Activated CD8-positive, alpha-beta memory T cell treated with anti-CD3 and anti-CD28 coated beads, Interleukin-2, amount 50 U/mL, for 4 hours (primary cell): ENCODE measurements at places on chromosomes 3 and 15.

GRCh38 chr15:36784098-36784670, 204.8 kb downstream of the CDIN1 start:
- DNase-seq = no peak

DNA sequence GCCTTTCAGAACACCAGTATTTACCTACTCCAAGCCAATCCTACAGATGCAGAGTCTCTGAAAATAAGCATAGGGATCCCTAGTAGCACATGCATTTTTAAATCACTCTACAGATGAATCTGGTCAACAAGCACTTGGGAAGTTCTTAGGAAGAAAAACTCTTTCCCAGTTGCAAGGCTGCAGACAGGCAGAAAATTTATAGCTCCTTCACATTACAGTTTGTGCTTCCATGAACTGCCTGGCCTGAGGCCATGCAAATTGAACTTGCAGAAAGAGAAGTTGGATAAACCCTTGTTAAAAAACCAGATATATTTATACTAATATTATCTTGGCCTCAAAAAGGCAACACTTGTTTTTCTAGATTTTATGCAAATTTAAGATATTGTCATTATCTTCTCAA, 256.9 kb downstream of the EPHA3 start:
- DNase-seq = no peak

GRCh38 chr3:101642441-101642840, 34.5 kb downstream of the ZBTB11 start:
- DNase-seq = no peak

GRCh38 chr15:60172143-60172542, 168.0 kb downstream of the FOXB1 start:
- no peak for DNase-seq

DNA sequence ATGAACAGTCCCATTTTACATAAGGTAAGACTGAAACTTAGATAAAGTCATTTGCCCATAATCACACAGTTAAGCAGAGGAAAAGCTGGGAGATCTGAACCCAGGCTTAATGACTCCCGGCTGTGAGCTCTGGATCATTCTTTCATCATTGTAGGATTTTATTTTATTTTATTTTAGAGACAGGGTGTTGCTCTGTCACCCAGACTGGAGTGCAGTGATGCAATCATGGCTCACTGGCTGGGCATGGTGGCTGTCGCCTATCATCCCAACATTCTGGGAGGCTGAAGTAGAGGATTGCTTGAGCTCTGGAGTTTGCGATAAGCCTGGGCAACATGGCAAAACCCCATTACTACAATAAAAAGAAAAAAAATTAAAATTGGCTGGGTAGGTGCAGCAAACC, 31.2 kb upstream of the RAF1 start:
- no peak for DNase-seq

DNA sequence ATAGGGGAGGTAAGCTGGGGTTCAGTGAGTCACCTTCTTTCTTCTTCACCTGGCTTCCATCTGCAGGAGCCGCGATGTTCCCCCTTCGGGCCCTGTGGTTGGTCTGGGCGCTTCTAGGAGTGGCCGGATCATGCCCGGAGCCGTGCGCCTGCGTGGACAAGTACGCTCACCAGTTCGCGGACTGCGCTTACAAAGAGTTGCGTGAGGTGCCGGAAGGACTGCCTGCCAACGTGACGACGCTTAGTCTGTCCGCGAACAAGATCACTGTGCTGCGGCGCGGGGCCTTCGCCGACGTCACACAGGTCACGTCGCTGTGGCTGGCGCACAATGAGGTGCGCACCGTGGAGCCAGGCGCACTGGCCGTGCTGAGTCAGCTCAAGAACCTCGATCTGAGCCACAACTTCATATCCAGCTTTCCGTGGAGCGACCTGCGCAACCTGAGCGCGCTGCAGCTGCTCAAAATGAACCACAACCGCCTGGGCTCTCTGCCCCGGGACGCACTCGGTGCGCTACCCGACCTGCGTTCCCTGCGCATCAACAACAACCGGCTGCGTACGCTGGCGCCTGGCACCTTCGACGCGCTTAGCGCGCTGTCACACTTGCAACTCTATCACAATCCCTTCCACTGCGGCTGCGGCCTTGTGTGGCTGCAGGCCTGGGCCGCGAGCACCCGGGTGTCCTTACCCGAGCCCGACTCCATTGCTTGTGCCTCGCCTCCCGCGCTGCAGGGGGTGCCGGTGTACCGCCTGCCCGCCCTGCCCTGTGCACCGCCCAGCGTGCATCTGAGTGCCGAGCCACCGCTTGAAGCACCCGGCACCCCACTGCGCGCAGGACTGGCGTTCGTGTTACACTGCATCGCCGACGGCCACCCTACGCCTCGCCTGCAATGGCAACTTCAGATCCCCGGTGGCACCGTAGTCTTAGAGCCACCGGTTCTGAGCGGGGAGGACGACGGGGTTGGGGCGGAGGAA, 2.6 kb downstream of the ISLR2 start:
- no peak for DNase-seq

- DNase-seq = no peak
These were observed 71.4 kb upstream of the ROPN1 start for GRCh38 chr3:124063197-124063909.

DNA sequence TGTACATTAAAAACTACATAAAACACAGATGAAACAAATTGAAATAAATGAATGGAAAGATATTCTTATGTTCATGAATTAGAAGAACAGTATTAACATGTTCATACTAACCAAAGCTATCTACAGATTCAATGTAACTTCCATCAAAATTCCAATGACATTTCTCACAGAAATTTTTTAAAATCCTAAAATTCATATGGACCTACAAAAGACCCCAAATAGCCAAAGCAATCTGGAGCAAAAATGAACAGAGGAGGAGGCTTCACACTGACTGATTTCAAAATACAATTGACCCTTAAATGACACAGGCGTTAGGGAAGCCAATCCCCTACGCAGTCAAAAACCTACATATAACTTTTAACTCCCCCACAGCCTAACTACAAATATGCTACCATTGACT, 39.4 kb downstream of the KPNA1 start:
- no peak for DNase-seq

DNA sequence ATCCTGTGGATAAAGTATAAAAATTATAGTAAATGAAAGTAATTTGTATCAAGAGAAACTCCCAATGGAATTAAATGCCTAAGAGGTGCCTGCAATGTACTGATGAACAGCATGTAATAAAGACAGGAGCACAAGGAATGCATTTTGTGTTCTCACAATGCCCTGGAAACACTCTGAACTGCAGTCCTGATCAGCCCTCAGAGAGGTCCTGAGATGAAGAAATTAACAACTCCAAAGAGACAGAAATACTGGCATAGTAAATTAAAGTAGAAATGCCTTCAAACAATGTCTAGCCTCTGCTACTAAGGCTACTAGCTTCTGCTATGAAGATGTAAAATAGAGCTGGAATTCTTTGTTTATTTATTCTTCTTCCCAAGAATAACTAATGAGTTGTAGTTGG, 59.9 kb downstream of the CFAP20DC start:
- no peak for DNase-seq

DNA sequence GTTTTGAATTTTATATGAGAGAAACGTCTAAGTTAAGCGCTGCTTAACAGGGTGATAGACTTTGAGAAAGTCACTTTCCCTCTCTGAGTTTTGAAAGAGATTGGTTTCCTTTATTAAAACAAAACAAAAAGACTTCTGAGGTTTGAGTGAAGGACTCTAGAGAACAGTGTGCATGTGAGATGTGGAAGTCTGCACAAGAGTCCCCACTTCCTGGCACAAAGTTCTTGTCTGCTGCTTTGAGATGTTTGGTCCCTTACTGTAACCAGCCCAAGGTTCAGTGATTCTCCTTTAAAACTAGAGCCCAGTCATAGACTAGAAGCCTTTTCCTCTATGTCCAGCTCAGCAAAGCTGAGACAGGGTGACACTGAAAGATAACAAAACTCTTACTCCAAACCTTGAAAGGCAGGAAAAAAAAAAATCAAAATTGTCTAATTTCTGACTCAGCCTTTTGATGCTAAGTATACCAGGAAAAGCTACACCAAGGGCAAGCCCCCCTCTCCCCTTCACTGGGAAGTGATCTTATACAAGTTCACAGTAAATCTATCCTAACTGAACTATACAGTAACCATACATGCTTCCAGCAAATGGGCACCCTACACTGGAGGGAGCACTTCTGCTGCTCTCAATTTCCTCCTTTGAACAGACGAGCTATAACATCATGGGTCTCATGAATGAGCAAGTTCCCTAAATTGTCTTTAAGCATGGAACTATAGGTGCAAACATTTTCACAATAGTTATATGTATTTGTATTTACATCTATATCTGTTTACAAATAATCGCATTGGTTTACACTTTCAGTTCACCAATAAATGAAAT, 2.3 kb downstream of the POPDC2 start:
- no peak for DNase-seq

DNA sequence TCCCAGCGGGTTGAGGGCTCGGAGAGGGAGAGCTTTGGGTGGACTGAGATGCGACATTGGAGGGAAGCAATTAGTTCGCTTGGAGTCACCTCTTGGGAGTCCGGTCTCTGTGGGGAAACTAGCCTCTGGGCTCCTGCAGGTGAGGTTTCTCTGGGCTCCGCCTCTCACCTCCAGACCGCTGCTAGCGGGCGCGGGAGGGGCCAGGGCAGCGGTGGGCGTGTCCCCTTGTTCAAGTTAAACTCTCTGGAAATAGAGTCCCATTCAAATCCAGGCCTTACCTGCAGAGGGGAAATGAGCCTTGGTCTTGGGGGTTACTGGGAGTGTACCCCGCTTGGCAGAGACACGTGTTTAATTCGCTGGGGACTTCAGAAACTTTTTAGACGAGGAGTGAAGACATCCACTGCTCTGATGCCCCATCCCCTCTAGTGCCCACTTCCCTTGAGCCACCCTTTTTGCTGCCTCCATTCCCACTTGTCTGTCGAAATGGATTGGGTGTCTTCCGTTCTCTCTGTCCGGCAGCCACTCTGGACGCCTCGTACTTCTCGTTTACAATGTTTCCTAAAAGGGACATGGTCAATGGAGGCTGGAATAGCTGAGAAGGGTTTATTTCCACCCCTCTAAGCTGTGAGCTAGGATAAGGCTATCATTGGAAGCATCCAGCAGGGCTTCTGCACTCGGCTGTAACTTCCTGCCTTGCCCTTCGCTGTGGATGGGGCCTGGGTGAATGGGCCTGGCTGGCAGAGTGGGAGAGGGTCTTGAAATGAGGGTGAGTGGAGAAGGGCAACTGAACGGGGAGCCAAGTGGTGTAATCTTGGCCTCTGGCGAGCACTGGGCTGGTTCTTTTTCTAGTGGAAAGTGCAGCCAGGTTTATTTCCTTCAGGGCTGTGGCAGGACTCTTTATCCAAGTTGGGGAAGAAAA, 1.1 kb downstream of the MITF start:
- no peak for DNase-seq
